ENCODE measurements at places on chromosomes 5 and 9. TPM values are rescaled to one million over a fixed set of nuclear protein-coding genes. Genes with fewer than 3 reads are reported as not detected.

DNA sequence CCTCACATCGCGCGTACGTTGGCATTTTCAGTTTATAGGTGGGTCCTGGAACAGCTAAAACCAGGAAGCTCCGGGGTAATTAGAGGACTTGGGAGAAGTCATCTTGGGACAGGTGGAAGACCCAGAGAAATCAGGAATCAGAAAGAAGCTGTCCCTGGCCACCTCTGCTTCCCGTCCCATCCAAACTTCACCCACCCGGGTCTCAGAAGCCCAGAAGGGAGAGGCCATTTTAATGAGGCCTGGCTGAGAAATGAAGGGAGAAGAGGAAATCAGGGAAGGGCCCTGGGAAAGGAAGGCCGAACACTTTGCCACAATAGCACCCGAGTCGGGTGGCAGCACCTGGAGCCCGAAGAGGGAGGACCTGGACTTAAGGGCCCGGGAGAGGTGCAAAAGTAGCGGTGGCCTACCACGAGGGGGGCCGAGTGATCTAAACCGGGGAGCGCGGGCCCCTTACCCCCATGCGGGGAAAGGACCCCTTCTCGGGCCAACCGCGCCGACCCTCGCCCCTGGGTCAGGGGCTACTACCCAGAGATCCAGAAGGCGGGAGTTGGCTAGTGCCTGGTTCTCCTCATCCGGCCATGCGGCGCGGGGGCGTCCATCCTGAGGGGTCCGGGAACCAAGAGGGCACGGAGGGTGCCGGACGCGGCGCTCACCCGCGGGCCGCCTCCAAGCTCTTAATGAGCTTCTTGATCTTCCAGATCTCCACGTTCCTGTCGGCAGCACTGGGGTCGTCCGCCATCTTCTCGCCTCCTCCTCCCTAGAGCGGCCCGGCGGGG, 668 bp downstream of the ETF1 start:
- DNase-seq: no peak

DNA sequence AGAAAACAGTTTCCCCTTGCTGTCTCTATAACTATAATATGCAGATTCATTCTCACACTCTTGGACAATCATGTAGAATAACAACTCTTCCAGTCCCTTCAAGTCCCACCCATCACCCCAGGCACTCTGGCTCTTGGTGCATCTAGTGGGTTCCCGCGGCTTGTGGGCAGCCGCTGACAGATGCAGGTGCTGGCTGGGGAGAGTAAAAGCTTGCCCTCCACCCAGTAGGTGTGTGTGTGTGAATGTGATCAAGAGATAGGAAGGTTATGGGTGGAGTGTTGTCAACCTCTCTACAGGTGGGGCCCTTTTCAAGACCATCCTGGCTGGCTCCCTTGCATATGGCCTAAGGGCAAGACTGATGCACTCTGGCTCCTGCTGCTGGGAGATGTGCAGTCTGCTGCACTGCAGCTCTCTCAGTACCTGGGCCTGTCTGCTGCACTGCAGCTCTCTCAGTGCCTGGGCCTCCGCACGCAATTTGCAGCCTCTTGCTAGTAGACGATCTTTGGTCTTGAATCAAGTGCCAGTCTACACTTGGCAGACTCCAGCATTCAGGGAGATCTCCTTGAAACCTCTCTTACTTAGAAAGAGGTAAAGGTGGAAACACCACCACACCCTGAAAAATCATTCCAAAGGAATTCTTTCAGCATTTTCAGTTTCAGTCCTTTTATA, 189.7 kb upstream of the GDNF start:
- no peak for DNase-seq

DNA sequence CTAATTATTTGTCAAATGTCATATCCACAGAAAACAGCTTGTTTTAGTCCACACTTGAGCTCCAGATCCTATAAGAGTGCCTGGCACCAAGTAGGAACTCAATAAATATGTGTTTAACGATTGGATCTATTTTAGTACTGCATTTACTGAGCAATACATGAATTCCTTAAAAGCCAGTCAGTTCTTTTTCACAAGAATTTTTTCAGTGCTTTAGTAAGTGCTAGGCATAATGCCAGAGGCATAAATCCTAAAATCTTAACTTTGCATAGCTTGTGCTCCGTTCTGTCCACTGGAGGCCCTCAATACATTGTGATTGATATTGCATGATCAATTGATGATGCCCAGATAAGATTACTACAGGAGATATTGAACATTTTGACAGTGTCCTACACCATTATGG, 67.3 kb upstream of the PCSK5 start:
- DNase-seq: no peak

DNA sequence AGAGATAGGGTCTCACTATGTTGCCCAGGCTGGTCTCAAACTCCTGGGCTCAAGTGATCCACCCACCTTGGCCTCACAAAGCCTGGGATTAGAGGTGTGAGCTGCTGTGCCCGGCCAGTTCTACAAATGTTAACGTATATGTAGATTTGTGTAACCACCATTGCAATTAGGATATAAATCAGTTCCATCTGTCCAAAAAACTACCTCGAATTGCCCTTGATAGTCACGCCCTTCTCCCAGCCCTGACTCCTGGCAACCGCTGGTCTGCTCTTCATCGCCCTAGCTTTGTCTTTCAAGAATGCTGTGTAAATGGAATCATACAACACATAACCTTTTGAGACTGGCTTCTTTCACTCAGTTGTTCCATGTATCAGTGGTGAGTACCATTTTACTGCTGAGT, 46.1 kb upstream of the PPARGC1B start:
- DNase-seq: no peak

ENG gene
- total RNA-seq: 26.5 TPM

FGF10 gene
- total RNA-seq: 1.5 TPM
